ENCODE measurements at places on chromosomes 2 and 18.

GRCh38 chr2:157990173-157990572, 111.5 kb upstream of the UPP2 start:
- DNase-seq: no peak

- no peak for DNase-seq
Observed at GRCh38 chr2:216110620-216111019, 1.5 kb downstream of the XRCC5 start.

DNA sequence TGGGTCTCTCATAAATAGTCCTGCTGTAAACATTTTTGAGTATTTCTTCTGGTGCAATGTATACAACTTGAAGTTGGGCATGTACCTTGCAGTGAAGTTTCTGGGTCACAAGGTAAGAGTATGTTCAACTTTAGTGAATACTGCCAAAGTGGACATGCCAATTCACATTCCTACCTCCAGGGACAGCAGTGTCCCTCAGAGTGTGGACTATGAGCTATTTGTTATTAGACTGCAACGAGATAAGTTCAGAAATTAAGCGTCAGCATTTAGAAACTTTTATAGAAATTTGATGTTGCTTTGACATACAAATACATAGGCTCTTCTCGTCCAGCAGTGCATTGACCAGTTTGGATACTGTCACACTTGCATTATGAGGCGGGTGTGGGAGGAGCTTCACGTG, 7.2 kb upstream of the ACKR3 start:
- no peak for DNase-seq

DNA sequence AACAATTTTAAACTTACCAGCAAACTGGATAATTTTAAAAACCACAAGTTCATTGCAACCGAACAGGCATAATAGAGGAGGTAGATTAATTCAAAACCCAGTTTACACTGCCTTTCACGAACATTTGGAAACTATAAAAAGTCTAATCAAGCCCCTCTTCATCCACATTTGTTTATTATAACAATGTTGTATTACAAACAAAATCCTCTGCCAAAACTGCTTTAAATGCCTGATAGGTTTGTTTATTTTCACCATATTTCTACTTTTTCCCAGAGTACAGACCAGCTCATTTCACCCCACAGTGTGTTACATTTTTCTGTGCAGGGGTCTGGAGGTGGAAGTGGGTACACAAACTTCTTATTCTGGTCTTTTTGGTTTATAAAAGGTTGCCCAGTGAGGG, 184.2 kb downstream of the OSR1 start:
- no peak for DNase-seq

GRCh38 chr18:13266218-13267100, 47.9 kb downstream of the LDLRAD4 start:
- peak; percentile 27 for DNase-seq

DNA sequence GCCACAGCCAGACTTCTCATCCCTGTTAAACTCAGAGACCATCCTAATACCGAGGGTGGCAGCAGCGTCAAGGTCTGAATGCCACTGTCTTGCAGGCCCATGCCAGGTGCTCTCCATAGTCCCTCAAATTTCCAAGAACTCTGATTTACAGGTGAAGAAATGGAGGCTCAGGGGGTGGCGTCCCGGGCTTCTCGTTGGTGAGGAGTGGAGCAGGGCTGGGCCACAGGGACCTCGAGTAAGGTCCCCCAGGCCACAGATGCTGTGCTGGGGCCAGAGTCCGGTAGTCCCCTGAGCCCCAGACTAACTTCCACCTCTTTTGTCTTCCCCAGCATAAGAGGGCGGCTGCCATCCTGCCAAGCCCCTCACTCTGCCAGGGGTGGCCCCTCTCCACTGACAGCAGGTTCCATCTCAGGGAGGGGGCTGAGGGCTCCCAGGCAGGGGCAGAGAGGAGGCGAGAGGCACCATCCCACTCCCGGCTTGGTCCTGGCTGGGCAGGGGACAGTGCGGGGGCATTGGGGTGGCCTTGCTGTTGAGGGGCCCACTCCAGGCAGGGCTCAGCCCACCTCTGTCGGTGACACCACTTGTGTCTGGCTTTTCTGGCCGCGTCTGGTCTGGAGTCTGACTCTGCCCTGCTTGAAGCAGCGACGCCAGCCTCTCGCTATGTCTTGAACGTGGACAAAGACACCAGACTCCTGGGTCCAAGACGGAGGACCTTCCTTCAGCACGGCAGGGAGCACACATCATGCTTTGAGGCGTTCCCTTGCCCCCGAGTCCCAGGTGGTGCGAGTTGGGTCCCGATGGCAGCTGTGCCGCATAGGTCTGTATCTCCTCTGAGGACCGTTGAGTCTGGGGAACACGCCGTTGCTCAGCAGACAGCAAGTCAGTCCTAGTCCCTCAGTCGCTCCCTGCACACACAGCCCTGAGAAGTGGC, 15.9 kb upstream of the KLHL30 start:
- no peak for DNase-seq

DNA sequence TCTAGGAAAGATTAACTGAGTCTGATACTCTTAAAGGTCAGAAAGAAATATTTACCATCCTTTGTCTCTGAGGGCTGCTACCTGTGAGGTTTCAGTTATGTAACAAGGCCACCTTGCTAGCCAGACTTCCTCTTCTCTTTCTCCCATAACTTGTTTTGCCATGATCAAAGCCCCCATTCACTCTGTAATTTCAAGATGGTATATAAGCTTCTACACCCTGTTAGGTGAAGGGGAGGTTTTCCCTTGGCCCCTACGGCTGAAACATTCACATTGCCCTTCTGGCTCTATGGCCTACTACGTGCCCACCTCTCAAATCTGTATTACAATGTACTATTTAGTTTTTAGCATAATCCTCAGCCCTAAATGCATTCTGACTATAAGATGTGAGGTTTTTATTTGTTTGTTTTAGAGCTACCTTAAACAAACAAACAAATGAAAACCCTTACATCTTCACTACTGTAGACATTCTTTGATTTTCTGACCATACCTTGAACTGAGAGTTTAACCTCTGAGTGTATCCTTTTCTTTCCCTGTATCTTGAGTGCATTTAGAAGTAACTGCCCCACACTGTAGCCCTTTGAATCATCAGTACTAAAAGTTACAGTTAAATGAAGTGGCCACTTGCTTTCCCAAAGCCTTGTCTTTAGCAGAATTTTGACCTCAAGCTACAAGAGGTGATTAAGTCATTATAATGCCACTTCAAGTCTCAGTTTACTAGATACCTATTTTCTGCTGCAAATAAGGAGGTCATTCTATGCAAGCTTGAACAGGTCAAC, 332.2 kb downstream of the SOCS6 start:
- DNase-seq: no peak

- no peak for DNase-seq
Observed at GRCh38 chr2:33222309-33222708, 254.1 kb upstream of the RASGRP3 start.

DNA sequence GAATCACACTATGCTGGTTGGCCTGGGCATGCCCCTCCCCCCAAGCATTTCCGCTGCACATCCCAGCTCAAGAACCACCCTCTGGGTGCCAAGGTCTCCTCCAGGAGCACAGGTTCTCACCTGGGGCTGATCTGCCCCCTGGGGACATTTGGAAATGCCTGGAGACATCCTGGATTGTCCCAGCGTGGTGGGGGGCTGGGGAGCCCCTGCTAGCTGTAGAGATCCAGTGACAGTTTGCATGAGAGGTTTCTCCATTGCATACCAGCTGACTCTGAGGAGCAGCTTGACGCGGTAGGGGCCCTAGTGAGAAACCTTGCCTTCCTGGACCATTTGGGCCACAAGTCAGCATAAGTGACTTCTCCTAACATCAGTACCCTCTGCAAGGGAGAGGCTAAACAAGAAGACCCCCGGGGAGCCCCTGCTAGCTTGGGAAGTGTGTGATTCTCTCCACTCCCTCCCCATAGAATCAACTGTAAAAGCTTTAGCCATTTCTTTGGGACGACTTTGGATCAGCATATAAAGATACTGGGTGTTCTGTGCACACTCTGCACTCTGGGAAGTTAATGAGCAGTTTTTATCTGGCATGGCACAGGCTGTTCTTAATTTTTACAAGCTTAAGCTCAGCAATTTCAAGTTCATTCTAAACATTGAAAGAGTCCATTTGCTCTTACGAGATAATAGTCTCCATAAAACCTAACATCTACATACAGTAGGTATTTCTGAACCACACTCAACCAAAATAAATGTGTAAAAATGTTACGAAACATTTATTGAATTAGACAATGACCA, 94.1 kb downstream of the GBX2 start:
- no peak for DNase-seq

- no peak for DNase-seq
Observed at GRCh38 chr2:176160986-176161824, 4.1 kb downstream of the HOXD3 start.

Measured in stimulated activated CD4-positive, alpha-beta T cell treated with anti-CD3 and anti-CD28 coated beads, Interleukin-4, amount 100 ng/mL, for 1 hour (primary cell).